ENCODE measurements at places on chromosomes 4 and X.
A peak's percentile ranks its signal among the peaks of the same experiment; 100 is the strongest.

DNA sequence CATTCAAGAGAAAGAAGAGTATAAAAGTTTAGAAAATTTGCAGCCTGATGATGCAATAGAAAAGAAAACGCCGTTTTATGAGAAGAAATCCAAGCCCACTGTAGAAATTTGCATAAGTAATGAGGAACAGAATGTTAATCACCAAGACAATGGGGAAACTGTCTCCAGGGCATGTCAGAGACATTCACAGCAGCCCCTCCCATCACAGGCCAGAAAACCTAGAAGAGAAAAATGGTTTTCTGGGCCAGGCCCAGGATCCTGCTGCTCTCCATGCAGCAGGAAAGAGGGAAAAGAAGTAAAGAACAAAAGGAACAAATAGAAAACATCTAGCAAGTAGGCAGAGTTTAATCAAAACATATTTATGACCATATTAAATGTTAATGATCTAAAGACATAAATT lies 119.0 kb downstream of the ANKRD50 start:
- no peak for DNase-seq

GRCh38 chr4:138266948-138267347 lies 24.8 kb upstream of the SLC7A11 start:
- DNase-seq, result no peak

DNA sequence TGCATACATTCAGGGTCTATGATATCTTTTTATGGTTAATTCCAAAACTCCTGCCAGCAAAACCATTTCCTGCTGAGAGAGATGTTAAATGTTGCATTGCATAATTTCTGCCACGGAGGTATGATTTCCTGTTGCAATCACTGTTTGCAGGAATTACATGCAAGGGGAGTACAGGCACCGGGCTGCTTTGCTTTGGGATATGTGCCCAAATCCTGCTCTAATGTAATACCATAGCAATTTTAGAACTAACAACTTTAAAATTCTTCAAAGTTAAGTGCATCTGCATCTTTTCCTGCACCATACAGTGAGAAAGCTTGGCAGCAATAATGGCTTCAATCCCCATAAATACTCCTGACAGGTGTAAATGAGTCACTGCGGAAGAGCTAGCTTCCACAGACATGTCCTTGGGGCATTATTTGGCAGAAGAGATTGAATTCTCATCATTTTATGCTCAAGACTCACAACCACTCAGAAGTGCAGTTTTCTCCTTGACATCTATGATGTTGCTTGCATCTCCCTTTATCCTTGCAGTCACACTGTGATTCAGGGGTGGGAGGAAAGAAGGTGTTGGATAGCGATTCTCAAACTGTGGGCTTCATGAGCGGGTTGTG lies 29.6 kb downstream of the TRIM2 start:
- no peak for DNase-seq

DNA sequence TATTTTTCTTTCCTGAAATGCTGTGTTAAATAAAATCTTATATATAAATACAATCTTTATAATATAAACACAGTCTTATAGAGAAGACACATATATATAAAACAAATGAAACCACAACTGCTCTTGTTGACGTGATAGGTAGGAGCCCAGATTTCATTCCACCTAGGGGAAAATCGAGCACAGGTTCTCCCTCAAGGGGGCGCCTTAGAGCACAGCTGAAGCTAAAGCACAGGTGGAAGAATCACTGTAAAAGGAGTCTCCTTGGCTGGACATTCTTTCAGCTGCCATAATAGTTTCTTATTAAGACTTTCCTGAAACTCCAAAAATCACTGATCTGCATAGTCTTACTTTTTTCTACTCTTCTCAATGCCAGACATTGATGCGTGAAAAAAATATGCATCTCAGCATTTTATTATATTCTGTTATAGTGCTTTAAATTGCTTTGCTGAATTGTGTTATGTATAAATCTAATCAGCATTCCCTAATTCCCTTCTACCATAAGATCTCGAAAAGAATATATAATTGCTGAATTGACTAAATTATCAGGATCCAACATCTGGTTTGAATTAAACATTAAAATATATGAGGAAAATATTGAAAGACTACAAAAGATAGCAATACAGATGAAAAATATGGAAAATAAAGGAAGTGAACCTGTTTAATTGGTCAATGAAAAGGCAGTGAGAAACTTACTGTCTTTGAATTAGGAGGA lies 25.5 kb upstream of the RXFP1 start:
- DNase-seq, result peak; percentile 4

GRCh38 chr4:37918653-37919052 lies 27.8 kb downstream of the TBC1D1 start:
- no peak for DNase-seq

DNA sequence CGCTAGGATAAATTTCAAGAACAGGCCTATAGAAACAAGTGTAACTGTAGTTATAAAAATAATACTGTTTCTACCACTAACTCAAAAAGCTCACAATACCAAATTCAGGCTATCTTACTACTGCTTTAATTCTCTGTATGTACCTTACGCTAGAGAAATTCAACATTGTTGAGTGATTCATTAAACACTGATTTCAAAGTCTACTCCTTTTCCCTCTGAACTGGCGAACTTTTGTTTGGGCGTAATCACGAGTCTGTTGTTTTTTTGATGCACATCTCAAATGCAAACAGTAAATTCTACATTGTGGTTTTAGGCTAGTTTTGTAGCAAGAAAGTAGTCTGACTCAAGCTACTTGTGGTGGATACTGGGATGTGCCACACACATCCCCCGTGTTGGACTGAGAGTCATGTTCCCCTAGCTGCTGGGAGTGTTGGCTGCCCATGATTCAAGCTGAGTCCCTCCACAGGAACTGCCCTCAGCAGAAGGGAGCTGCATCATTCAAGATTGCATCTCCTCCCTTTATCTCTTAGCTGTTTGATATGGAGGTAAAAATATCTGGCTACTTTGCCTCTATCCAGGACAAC lies 406.1 kb downstream of the RAPGEF2 start:
- no peak for DNase-seq

DNA sequence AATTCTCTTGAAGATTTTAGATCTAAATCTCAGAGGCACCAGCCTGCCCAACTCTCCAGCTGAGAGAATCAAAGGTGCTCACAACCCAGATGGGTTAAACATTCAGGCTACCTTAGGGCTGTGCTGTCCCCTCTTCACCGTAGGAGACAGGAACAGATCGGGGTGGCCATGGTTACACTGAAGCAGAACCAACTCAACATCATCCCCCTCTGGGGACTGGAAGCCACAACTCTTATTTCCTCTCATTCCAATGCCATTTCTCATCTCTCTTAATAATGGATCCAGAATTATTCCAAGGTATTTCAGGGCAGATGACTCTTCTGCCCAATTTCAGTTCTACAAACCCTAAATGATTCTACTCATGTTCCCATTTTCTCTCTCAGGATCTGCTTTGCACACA lies 109.7 kb downstream of the NKX6-1 start:
- DNase-seq, result no peak

DNA sequence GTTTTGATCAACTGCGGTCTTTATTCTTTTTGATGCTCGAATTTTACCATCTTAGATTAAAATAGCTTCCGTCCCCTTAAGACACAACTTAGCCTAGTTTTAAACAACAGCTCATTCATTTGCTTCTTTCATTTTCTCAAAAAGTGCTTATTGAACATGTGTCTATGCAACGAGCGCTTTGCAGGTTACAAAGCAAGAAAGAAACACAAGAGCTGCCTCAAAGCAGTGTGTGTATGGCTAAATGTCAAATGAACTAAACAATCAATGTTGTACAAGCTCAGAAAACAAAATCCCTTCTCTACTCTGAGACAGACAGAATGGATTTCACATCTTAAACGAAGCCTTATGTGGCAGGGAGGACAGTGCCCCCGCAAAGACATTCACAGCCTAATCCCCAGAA lies 61.0 kb downstream of the EVC2 start:
- no peak for DNase-seq

DNA sequence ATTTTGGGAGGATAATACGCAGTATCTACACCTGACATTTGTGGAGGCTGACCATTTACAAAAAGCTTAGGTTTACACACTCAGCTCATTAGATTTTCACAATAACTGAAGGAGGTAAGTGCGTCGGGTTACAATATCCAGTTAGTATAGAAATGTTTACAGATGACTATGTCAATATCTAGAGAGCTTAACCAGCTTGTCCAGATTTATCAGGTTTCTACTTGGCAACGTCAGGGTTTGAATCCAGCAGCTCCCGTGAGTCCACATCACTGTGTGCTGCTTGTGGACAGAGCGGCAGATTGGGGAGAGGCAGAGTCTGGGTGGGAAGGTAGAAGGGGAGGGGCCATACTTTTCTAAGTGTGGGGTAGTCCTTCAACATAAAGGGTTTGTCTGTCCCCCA lies 28.3 kb downstream of the ARHGAP10 start:
- DNase-seq, result no peak
